ENCODE measurements at places on chromosomes 16 and 17.
A peak's percentile ranks its signal among the peaks of the same experiment; 100 is the strongest.

GRCh38 chr16:9092978-9093344, 1.5 kb downstream of the HAPSTR1 start:
- DNase-seq, result no peak

GRCh38 chr17:79400989-79401703, 209.7 kb downstream of the RBFOX3 start:
- peak; percentile 58 for DNase-seq

DNA sequence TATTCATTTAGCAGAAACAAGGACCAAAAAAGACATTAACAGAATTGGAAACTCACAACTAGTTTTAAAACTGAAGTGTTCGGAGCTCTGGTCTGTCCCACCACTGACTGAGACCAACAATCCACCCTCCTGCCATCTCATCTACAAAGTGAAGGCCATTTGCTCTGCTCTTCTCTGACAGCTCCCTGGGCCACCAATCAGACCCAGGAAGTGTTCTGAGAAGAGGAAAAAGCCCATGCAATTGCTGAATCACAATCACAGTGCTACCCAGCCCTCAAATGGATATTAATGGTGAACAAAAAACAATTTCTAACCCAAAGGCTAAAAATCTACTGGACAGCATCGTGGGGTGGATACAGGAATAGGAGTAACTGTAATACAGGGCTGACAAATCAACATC, 2.1 kb downstream of the RPL23 start:
- no peak for DNase-seq

DNA sequence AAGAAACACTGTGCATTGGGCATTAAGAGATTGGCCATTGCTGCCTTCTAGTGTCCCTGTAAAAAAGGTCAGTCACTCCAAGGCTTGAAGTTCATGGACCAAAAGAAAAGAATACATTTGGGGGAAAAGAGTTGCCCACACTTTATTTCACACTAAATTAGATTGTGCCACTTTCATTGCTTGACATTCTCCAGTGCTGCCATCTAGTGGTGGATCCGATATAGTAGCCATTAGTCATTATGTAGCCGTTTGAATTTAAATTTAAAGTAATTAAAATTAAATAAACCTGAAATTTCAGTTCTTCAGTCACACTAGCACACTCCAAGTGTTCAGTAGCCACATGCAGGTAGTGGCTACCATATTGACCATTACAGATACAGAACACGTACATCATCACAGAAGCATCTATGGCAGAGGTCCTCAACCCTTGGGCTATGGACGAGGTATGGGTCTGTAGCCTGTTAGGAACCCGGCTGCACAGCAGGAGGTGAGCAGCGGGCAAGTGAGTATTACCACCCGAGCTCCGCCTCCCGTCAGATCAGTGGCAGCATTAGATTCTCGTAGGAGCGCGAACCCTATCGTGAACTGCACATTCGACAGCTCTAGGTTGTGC, 21.9 kb upstream of the CDH5 start:
- DNase-seq, result peak; percentile 20

DNA sequence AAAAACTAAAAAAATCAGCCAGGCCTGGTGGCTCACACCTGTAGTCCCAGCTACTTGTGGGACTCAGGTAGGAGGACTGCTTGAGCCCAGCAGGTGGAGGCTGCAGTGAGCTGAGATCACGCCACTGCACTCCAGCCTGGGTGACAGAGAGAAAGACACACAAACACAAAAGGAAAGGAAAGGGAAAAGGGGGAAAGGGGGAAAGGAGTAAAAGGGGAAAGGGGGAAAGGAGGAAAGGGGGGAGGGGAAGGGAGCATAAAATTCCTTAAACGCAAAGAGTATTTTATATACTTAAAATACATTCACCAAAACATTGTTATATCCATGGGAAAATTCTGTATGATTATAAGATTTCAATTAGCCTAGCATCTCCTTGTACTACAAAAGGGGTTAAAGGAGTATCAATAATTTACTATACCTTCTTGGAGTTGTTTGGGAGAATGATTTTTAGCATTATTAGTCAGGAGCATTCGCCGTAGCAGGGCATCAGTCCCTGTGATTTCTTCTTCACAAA, 17.3 kb upstream of the BRIP1 start:
- DNase-seq, result no peak

- DNase-seq, result no peak
Measured at GRCh38 chr17:32155896-32156295, 13.6 kb downstream of the RHOT1 start.
